ENCODE measurements at places on chromosomes 1 and 21.

- DNase-seq: no peak
These were observed 64.7 kb downstream of the SNRPE start for GRCh38 chr1:203926025-203926540.

GRCh38 chr1:31007462-31007991 is 58.0 kb downstream of the PUM1 start:
- no peak for DNase-seq

DNA sequence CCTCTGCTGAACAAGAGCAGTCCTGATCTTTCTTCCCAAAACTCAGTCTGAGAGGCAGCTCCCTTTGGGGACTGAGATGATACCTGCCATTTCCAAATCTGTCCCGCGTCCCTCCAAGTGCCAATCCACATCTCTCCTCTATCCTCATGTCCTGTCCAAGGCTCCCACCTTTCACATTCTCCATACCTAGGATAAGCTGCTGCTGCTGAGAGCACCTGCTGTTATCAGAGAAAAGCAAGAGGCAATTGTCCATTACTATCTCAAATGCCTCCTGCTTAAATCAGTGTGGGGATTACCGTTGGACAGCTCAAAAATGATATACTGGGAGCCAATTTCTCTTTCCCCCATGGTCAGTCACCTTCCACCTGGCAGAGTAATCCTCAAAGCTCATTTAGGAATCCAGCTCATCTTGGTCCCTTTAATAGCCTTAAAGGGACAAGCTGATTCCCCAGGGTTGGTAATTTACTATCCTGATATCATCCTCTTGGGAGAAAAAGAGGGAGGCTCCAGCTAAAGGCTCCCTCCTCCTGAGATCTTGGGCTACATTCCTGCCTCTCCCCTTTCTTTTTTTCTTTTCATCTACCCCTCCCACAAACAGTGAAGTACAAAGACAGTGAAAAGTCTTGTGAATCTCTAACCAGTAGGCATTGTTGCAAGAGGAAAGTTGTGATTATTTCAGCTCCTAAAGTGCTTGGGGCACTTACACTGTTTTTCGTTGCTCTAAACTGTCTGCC is 278.1 kb upstream of the CAMK1G start:
- no peak for DNase-seq

- no peak for DNase-seq
These were observed 51.0 kb downstream of the KCNK2 start for GRCh38 chr1:215133532-215133931.

DNA sequence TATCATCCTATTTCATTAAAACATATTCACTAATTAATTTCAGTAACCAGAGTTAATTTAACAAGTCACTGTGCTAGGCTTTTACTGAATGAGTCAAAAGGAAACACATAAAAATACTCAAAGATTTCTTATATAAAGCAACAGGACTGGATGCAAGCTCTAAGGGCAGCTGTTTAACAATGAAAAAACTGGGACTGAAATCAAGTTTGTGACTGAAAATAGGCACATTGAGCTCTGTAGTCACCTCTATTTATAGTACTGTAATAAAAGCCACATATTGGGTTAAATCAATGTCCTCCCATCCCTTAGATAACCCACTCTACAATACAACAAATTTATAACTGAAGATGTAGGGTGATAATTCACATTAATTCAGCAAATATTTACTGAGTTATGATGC is 52.4 kb downstream of the SMYD3 start:
- DNase-seq: no peak

GRCh38 chr1:71785000-71785399 is 497.3 kb downstream of the NEGR1 start:
- no peak for DNase-seq

GRCh38 chr1:151371370-151372057 is 991 bp downstream of the SELENBP1 start:
- DNase-seq: no peak

DNA sequence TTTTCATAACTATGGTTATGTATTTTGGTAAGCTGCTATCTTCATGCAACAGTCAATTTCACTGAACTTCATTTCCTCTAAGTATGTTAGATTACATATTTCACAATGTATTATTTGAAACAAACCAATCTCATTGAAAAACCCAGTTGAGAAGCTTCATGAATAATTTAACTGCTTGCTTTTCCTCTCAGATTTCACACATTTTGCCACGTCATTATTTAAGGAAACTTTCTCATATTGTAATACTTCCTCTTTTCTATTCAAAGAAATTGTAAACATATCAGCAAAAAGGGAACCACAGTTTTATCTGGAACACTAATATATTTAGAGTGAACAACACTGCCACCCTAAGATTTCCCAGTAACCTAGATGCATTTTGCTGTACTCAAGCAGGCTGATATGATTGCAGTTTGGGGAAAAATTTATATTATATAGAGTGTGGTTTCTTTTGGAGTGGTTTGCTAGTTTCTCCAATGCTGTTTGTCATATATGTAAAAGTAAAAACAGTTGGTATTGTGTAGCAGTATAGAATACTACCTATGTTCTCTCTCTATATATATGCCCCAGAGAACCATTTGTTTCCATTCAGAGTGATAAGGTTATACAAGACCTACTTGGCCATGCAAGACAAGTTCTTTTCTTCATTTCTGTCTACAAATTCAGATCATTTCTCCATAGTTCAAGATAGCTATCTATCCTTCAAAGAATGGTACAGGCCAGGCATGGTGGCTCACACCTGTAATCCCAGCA is 28.4 kb upstream of the AHCTF1 start:
- DNase-seq: no peak

DNA sequence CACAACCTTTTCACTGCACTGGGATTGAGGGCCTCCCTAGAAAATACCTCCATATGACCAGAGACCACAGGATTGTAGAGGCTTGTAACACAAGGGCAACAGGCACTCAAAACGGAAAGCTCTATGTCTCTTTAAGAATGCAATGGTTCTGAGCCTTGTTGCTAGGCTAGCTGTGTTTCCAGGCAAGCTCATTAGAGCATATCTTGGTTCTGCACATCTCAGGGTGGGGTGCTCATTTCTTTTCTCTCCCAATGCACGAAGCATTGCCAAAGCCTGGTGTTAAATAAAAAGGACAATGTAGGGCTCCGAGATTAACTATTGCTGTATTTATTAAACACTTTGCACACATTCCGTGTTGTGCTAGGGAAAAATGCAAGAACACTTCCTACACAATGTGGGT is 315.9 kb downstream of the PRDM2 start:
- DNase-seq: no peak

- no peak for DNase-seq
These were observed 49.7 kb downstream of the IVNS1ABP start for GRCh38 chr1:185267301-185267700.

GRCh38 chr1:234645964-234646363 is 36.0 kb upstream of the IRF2BP2 start:
- no peak for DNase-seq

Data from activated CD8-positive, alpha-beta memory T cell treated with anti-CD3 and anti-CD28 coated beads, Interleukin-2, amount 50 U/mL, for 4 hours (primary cell).